ENCODE measurements at places on chromosomes 12 and 14.

DNA sequence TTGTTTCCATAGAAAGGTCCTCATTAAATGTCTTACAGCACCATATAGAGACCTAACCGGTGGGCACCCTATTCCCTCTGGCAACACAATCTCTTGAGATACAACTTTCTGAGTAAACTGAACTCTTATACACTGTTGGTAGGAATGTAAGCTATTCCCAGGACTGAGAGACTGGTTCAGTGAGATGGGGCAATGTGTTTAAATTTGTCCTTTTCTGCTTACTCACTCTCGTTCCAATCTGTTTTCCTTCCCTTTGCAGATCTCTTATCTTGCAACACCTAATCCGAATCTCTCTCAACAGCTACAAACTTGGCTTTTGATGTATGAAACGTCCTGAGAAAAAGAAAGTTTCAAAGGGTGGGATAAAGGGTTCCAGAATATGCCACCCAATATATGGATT, 26.1 kb upstream of the ETV6 start:
- no peaks in the 10 kb centered on the region for H3K27me3 ChIP-seq
- no peak overlapping the region for H3K27ac ChIP-seq
- H3K4me3 ChIP-seq = no peak overlapping the region
- no peaks in the 10 kb centered on the region for H3K36me3 ChIP-seq
- DNase-seq = no peak
- no peaks in the 10 kb centered on the region for H3K4me1 ChIP-seq

DNA sequence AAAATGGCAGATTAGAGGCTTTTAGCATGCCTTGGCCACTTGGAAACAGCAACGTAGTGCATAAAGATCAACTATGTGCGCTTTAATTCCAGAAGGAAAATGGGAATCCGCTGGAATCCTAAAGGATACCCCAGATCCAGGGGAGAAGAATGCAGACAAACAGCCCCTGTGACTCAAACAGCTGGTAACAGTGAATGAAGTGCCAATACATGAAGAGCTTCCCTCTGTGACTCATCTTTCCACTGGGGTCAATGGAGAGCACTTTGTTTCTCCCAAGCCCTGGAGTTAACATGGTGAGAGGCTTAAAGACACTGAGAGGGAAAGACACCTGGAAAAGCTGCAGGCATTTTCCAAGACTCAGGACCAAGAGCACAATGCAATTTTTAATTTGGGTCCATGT, 263.1 kb downstream of the CEP128 start:
- peaks cover 3% of the 10 kb centered on the region for H3K36me3 ChIP-seq
- H3K27me3 ChIP-seq = no peaks in the 10 kb centered on the region
- no peaks in the 10 kb centered on the region for H3K4me1 ChIP-seq
- no peak overlapping the region for H3K27ac ChIP-seq
- no peak overlapping the region for H3K4me3 ChIP-seq

- H3K27ac ChIP-seq = no peak overlapping the region
- no peak for DNase-seq
- H3K36me3 ChIP-seq = no peaks in the 10 kb centered on the region
- H3K4me3 ChIP-seq = no peak overlapping the region
These were observed 393.5 kb downstream of the NOVA1 start for GRCh38 chr14:26204366-26204727.

DNA sequence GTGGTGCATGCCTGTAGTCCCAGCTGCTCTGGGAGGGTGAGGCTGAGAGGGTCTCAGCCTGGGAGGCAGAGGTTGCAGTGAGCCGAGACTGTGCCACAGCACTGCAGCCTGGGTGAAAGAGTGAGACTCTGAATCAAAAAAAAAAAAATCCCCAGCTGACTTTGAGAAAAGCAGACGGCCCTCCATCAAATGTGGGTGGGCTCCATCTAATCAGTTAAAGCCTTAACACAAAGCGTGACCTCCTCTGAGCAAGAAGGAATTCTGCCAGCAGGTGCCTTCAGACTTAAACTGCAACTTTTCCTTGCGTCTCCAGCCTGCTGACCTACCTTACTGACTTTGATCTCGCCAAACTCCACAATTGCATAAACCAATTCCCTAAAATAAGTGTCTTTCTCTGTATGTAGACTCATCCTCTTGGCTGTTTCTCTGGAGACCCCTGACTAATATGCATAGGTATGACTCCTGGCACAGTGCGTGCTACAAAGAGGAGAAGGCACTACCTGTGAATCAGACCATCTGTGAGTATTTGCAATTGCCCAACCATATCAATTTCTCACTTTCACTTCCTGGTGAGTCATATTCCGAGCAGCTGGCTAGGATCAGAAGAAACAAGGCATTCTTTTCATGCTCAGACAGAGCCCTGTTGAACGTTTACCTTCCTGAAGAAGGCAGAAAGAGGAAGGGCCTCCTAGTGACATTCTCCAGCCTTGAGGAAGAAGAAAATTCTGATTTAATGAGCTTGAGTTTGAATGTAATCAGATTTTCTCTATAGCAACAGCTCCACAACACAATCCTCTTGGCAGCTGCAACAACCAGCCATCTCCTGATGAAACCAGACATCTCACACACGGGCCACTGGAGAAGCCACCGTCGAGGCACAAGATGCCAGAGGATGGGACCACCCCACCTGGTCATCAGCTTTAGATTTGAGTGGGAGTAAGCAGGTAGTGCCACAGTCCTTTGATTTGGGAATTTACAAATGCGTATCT, 54.3 kb downstream of the CLMN start:
- no peak for DNase-seq
- peak overlapping the region; percentile 12 for H3K4me3 ChIP-seq
- no peak overlapping the region for H3K27ac ChIP-seq
- H3K4me1 ChIP-seq = peaks cover 17% of the 10 kb centered on the region

DNA sequence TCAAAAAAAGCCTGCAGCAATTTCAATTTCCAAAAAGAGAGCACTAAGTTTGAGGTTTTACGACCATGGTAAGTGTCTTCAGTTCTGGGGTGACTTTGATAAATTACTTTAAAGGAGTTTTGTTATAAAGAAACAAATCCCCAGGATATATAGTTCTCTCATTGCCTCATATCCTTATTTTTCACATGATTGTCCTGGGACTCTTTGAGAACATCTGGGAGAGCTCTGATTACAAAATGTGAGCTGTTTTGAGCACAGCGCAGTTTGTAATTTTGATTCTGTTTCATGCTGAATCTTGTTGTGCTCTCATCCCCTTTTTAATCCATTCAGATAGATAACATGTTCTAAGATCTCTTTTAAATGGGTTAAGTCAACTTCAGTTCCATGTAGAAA, 67.7 kb upstream of the DCN start:
- no peaks in the 10 kb centered on the region for H3K27me3 ChIP-seq
- no peak overlapping the region for H3K27ac ChIP-seq
- DNase-seq = no peak
- no peaks in the 10 kb centered on the region for H3K36me3 ChIP-seq
- H3K4me1 ChIP-seq = no peaks in the 10 kb centered on the region

DNA sequence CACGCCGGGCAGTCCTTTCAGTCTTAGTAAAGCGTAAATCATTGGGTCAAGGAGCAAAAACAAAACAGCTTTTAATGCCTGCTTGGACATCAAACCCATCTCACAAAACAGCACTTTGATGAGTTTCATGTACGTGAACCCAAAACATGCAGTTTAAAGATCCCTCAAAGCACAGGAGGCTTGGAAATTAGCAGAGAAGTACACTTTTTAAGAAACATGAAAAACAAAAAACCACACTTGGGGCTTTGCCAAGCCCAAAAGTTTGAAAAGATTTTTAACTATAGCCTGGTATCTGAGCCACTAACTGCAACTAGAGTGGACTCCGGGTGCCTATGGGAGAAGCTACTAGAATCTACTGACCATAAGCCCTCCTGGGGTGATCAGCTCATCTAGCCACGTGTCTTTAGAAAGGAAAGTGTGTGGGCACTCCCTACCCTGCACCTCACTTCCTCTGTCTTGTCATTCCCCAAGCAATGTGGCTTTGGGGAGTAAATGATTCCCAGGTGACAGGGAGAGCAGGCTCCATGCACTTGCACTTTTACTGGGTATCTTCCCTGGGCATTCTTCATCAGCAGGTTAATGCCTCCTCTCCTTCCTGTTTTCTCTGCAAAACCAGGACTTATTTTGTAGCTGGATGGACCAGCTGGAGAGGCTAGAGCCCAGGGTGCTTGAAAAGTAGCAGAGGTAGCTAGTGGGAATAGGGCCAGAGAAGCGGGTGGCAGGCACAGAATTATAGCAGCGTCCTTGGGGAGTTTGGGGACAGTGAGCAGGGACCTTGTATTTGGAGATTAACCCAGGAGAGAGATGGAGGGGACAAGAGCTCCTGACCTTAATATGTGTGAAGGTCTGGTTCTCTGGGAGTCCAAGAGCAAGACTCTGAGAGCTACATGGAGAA, 339.3 kb downstream of the BCL11B start:
- peaks cover 56% of the 10 kb centered on the region for H3K4me1 ChIP-seq
- peak overlapping the region; percentile 84 for H3K27ac ChIP-seq
- no peak for DNase-seq
- no peaks in the 10 kb centered on the region for H3K27me3 ChIP-seq
- peaks cover 5% of the 10 kb centered on the region for H3K36me3 ChIP-seq
- peak overlapping the region; percentile 75 for H3K4me3 ChIP-seq

GRCh38 chr12:121789233-121789781, 4.2 kb downstream of the RHOF start:
- peaks cover 79% of the 10 kb centered on the region for H3K4me1 ChIP-seq
- DNase-seq = no peak
- H3K27ac ChIP-seq = peak overlapping the region; percentile 99
- peaks cover 56% of the 10 kb centered on the region for H3K36me3 ChIP-seq
- H3K4me3 ChIP-seq = peak overlapping the region; percentile 91

GRCh38 chr14:96165493-96166436, 38.9 kb upstream of the BDKRB2 start:
- no peak for DNase-seq
- H3K4me1 ChIP-seq = no peaks in the 10 kb centered on the region
- no peak overlapping the region for H3K4me3 ChIP-seq
- peaks cover 21% of the 10 kb centered on the region for H3K27me3 ChIP-seq

DNA sequence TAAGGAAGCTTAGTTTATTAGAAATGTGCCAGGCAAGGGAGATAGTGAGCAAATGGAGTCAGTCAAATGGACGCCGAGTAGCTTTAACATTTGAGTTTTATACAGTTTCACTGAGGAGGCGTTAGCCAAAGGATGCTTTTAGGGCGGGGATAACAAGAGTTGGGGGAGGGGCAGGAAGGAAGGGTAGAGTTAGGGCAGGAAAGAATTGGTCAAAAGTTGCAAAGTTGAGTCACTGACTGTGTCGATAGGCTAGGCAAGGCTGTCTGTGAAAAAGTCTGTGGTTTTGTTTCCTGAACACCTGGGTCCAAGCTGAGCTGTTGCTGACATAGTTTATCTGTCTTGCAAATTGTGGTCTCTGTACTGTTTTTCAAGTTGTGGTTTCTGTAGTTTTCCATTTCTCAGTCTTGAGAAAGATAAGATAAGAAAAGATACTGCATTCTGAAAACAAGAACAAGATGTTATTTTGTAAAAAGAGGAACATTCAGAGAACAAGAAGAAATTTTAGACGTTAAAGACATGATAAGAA, 62.6 kb upstream of the RESF1 start:
- H3K4me3 ChIP-seq = peak overlapping the region; percentile 74
- H3K36me3 ChIP-seq = peaks cover 19% of the 10 kb centered on the region
- peaks cover 67% of the 10 kb centered on the region for H3K4me1 ChIP-seq

- no peaks in the 10 kb centered on the region for H3K4me1 ChIP-seq
- H3K36me3 ChIP-seq = peaks cover 2% of the 10 kb centered on the region
- no peak for DNase-seq
- H3K27ac ChIP-seq = no peak overlapping the region
These were observed 24.7 kb downstream of the ABCD4 start for GRCh38 chr14:74278080-74278479.

DNA sequence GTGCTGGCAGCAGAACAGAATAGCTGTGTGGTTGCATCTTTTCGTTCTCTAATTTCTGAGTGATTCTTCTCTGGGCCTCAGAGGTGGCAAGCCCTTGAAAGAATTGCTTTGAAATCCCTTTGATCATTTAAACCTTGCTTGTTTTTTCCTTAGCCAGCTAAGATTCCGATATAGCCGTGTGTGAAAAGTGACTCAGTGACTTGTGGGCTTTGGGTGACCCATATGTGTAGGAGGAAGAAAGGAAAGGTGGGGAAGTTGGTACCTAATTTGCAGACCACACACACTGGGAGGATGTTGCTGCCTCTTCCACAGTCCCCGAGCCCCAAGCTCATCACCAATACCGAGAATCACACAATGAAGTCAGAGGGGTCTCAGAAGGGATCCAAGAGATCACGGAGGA, 18.8 kb downstream of the SLC24A4 start:
- no peak overlapping the region for H3K4me3 ChIP-seq
- no peak for DNase-seq
- no peaks in the 10 kb centered on the region for H3K4me1 ChIP-seq

DNA sequence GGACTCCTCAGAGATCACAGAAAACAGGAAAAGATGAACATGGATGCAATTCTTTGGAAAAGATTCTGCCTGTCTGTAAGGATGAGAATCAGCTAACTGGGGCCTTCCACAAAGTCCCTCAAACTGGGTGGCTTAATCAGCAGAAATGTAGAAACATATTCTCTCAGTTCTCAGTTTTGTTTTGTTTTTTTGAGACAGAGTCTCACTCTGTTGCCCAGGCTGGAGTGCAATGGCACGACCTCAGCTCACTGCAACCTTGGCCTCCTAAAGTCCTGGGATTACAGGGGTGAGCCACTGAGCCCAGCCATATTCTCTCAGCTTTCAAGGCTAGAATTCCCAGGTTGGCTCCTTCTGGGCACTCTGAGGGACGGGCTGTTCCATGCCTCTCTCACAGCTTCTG, 38.2 kb upstream of the CLIP1 start:
- peaks cover 5% of the 10 kb centered on the region for H3K4me1 ChIP-seq
- no peak overlapping the region for H3K27ac ChIP-seq
- DNase-seq = no peak

DNA sequence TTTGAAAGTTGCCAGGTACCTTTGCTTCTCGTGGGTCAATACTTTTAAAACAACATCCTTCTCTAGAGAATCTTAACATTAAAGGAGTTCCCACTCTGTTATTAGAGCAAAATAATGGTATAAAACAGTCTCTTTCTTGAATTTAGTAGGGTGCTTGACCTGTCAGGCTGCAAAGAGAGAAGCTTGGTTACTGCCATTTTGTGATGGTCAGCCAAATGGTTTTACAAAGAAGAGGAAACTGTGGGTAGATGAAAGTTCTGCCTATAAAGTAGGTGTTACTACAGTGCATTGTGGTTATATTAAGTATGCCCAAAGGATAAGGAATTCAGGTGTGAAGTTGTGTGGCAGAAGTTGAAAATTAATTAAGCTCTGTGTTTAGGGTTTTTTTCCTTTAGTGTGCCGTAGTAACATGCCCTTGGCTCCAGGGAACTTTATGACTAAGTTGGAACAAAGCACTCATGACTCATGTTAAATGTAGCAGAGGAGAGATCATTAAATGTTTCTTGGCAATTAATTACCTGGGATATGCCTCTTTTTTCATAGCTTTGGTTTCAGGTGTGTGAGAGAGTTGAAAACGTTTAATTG, 354.0 kb upstream of the KITLG start:
- H3K4me1 ChIP-seq = no peaks in the 10 kb centered on the region
- H3K36me3 ChIP-seq = no peaks in the 10 kb centered on the region
- peaks cover 11% of the 10 kb centered on the region for H3K27me3 ChIP-seq
- DNase-seq = no peak
- no peak overlapping the region for H3K27ac ChIP-seq

GRCh38 chr12:96400631-96401075, 414 bp upstream of the CDK17 start:
- H3K36me3 ChIP-seq = peaks cover 32% of the 10 kb centered on the region
- DNase-seq = no peak
- peak overlapping the region; percentile 89 for H3K4me3 ChIP-seq
- H3K27ac ChIP-seq = peak overlapping the region; percentile 95
